CD4-positive, alpha-beta T cell treated with Interleukin-17A for 1 hour (primary cell): ENCODE measurements at places on chromosomes 11 and 22.
A peak's percentile ranks its signal among the peaks of the same experiment; 100 is the strongest.

DNA sequence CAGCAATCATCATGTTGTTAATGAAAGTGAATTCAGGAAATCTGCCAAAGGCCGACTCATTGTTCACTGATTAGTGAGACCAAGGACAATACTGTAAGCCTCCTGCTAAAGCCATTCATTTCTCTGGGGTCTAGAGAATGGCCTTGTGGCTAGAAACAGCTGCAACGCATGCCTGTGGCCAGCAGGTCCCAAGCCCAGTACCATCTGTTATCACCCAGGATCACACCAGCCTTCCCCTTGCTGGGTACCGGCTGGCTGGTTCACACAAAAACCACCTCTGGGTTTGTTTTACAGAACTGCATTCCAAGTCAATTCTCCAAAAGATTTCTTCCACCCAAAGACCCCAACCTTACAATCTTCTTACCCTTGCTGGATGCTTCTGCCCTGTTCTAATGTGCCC is 1.1 kb downstream of the PLAAT5 start:
- DNase-seq = no peak

DNA sequence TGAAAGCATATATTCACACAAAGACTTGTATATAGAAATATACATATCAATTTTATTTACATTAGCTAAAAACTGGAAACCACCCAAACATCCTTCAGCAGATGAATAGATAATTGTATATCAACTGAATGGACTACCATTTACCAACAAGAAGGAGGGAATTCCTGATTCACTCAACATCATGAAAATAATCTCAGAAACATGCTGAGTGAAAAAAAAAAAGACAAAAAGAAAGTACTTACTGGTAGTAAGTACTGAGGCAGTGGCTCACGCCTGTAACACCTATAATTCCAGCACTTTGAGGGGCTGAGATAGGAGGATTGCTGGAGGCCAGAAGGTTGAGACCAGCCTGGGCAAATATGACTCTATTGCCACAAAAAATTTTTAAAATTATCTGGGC is 7.4 kb upstream of the IPO7 start:
- no peak for DNase-seq

DNA sequence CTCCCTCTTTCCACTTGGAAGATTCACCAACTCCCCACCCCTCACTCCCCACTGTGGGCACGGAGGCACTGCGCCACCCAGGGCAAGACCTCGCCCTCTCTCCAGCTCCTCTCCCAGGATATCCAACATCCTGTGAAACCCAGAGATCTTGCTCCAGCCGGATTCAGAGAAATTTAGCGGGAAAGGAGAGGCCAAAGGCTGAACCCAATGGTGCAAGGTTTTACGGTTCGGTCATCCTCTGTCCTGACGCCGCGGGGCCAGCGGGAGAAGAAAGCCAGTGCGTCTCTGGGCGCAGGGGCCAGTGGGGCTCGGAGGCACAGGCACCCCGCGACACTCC is 397 bp upstream of the CD44 start:
- DNase-seq = no peak

- DNase-seq = peak; percentile 75
Observed at GRCh38 chr22:46737976-46738646, at the start of gene CERK. Gene CERK, minus strand, starts transcription at chr22:46738252. Its CDS starts 104 bp downstream, at chr22:46738148.

- DNase-seq = no peak
Observed at GRCh38 chr11:3160252-3161031, 4.7 kb downstream of the OSBPL5 start.

GRCh38 chr11:96090711-96091110 is 166.8 kb upstream of the MTMR2 start:
- DNase-seq = no peak

GRCh38 chr22:33354928-33355327 is 296.7 kb upstream of the SYN3 start:
- no peak for DNase-seq

DNA sequence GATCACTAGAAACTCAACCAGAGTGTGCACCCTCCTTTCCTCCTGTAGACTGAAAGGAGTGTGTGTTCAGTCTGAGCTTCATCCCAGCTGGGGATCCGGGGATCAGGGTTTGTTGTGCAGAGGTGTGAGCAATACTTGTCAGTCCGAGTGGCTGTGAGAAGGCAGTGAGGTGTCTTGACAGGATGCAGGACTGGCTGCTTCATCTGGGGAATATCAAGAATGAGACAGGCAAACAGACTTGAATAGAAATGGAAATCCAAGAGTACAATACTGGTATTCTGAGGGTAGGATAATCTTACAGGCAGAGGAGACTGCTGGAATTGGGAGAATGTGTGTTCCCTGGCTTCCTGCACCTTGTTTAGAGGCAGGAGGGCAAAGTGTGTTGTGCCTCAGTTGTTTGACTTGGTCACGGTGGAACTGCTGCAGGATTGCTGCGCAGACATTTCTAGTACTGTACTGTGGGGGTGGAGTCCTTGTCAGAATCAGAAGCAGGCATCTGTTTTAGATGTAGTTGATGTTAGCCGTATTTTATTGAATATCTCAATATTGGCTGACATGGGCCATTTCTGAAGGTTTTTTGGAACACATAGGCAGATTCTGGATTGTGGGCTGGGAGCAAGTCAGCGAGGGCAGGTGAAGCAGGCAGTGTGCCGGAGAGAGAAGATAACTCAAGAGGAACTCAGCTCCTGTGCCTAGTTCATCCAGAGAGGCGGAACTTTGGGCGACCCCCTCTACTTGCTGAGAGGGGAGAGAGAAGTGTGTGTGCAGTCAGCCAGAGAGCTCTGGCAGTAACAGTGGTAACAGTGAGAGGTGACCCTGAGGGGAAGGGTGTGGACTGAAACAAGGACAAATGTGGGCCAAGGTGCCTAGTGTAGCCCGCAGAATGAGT is 27.1 kb upstream of the GRK2 start:
- DNase-seq = no peak
